ENCODE measurements at places on chromosomes 4 and X. TPM values are rescaled to one million over a fixed set of nuclear protein-coding genes. Genes with fewer than 3 reads are reported as not detected.
A peak's percentile ranks its signal among the peaks of the same experiment; 100 is the strongest.

The CTAG1B gene
- not detected for total RNA-seq

The ATOH1 gene
- total RNA-seq: not detected

The GBA3 gene
- total RNA-seq: 0.54 TPM

The NPY2R gene
- total RNA-seq: not detected

The NUP62CL gene
- 18.0 TPM for total RNA-seq

The CT45A2 gene
- not detected for total RNA-seq

The PAGE2 gene
- total RNA-seq: not detected

GRCh38 chr4:56465599-56466295, 1.7 kb upstream of the SRP72 start:
- peak; percentile 0 for DNase-seq

GRCh38 chr4:31290836-31291235, 570.7 kb downstream of the PCDH7 start:
- DNase-seq: no peak

DNA sequence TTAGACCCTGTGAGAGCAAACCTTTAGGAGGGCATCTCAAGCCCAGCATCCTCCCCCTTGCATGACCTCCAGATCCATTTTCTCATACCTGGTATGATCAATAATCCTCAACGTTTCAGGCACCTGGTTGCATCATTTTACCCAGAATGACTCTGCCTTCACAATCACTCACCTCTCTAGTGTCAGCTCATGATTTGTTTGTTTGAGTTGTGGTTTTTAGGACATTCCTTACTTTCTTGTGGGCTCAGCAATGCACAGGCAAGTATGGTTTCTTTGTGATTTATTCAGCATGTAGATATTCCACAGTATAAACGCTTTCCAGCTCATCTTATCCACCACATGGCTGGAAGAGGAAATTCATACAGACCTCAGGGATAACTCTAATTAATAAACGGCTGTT, 93.6 kb upstream of the CPEB2 start:
- peak; percentile 22 for DNase-seq

DNA sequence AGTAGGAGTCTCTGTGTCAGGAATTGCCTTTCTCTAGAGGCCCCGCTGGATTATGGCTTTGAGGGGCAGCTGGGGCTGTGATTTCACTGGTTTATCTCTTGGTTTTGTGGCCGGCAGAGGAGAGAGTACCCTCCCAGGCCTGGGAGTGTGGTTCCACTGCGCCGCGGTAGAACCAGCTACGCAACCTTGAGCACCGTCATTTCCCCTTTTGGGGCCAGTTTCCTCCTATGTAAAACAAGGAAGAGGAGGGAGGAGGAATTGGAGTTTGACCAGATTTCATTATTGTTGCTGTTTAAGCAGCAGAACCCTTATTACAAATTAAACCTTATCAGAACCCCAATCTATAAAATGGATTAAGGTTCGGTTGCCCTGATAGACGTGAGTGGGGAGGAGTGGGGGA, 4.4 kb downstream of the SOX3 start:
- DNase-seq: no peak

- no peak for DNase-seq
These were observed 20.8 kb upstream of the PRPS2 start for GRCh38 chrX:12770440-12770839.

DNA sequence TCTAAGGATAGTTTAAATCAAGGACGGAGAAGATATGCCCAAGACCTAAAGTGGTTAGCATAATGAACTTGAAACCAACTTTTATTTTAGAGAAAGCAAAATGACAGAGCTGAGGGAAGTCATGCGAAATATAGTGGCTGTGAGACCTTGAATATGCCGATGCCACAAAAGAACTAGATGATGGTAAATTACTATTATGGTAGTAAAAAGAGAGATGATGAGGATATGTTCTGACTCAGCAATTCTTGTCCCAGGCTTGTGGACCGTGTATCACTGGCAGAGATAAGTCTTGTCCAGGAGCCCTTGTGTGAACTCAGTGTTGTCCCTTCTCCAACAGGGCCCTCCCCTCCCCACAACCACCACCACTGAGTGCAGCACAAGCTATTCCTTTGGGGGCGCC, 1605.6 kb upstream of the TENM3 start:
- no peak for DNase-seq

DNA sequence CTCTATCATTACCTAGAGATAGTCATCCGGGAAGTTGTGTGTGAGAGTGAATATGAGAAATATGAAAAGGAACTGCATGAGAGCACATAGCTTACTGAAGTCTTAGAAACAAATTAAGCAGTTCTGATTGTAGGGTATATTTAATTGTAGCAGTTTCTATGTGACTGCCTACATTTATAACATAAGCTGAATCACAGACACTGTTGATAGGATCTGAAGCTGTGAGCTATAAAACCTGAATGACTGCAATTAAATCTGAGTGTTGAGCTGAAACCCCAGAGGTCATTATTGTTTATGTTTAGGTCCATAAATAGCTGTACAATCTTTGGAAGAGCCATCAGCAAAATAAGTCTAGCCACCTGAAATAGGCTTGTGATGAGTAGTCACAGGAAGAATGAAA, 210.1 kb upstream of the CXCL13 start:
- no peak for DNase-seq

All from Calu3 (cell line).